MCF 10A (cell line): ENCODE measurements at places on chromosomes 16 and 17.

- DNase-seq: peak; percentile 84
Observed at GRCh38 chr16:3880623-3881498, at the start of gene CREBBP. Gene CREBBP (minus strand): TSS chr16:3880713. CDS start chr16:3879916, 797 bp downstream.

- DNase-seq: peak; percentile 67
Observed at GRCh38 chr17:58956997-58957724, 149.5 kb downstream of the TRIM37 start.

- DNase-seq: no peak
Observed at GRCh38 chr16:70254180-70254964, 2.6 kb upstream of the EXOSC6 start.

GRCh38 chr16:66618588-66619375 lies 14.3 kb downstream of the CMTM3 start:
- peak; percentile 96 for DNase-seq

DNA sequence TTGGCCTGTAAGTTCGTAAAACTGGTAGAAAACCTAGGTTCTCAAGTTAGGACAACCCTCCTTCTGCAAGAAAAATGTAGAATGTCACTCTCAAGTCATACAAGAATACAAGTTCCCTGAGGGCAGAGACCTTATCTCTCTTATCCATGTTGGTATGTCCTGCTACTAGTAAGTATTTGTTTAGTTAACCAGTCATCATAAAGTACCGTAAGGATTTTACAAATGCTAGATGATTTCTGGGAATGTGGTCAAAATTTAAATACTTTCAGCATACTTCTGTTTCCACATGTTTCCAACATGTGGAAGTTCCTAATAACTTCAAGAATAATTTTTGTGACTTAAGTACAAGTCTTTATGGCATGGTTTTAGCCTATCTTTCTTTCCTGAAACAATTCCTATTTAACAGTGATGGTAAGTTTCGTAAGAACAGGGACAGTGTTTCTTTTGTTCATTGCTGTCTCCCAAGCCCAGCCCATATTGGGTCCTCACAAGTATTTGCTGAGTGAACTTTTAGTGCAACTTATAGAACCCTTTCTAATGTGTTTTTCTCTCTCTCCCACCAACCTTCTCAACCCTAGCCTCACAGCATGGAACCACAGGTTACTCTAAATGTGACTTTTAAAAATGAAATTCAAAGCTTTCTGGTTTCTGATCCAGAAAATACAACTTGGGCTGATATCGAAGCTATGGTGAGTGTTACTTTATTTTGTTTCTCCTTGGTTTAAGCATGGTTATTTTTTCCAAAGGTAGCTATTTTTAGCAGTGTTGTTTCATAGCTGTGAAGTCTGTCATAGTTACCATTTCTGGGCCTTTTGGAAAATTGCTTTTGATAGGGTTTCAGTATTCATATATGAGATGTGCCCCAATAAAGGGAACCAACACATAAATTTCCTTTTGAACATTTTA lies 4.5 kb downstream of the NBR1 start:
- DNase-seq: no peak

DNA sequence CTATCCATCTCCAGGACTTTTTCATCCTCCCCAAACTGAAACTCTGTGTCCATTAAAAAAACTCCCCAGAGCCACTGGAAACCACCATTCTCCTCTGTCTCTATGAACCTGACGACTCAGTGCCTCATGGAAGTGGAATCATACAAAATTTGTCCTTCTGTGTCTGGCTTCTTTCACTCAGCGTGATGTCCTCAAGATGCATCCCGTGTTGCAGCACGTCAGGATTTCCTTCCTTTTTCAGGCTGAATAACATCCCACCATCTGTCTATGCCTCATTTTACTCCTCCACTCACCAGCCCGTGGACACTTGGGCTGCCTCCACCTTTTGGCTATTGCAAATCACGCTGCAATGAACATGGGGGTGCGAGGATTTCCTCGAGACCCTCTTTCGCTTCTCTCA lies 12.6 kb upstream of the ALDH3A1 start:
- DNase-seq: no peak
